ENCODE measurements at places on chromosomes 6 and 20. TPM values are rescaled to one million over a fixed set of nuclear protein-coding genes. Genes with fewer than 3 reads are reported as not detected.

Gene TMC2
- polyA plus RNA-seq, result not detected

DNA sequence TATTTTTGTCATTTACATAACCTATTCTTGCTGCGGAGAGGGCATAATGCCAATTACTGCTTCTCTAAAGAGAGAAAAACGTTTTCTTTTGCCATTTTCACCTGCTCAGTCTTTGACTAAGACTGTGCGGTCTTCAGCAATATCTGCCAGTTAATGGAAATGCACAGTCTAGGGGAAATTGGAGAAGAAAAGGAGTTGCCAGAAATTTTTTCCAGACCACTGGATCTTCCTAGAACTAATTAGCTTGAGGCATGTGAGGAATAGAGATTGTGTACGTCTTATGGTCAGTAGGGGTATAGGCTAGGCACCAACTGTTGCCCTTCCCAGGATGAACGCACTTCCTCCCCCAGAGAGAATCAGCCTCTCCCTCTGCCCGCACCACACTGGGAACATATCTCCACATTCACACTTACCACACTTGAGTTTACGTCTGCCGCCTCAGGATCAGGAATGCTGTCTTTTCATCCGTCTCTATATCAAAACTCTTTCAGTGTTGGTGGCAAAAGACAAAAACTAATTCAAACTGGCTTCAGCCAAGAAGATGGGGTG lies 67.9 kb upstream of the E2F3 start:
- no peak overlapping the region for H3K27ac ChIP-seq
- no peaks in the 10 kb centered on the region for H3K4me1 ChIP-seq
- H3K4me3 ChIP-seq, result no peak overlapping the region
- DNase-seq, result no peak
- H3K27me3 ChIP-seq, result peaks cover 2% of the 10 kb centered on the region

DNA sequence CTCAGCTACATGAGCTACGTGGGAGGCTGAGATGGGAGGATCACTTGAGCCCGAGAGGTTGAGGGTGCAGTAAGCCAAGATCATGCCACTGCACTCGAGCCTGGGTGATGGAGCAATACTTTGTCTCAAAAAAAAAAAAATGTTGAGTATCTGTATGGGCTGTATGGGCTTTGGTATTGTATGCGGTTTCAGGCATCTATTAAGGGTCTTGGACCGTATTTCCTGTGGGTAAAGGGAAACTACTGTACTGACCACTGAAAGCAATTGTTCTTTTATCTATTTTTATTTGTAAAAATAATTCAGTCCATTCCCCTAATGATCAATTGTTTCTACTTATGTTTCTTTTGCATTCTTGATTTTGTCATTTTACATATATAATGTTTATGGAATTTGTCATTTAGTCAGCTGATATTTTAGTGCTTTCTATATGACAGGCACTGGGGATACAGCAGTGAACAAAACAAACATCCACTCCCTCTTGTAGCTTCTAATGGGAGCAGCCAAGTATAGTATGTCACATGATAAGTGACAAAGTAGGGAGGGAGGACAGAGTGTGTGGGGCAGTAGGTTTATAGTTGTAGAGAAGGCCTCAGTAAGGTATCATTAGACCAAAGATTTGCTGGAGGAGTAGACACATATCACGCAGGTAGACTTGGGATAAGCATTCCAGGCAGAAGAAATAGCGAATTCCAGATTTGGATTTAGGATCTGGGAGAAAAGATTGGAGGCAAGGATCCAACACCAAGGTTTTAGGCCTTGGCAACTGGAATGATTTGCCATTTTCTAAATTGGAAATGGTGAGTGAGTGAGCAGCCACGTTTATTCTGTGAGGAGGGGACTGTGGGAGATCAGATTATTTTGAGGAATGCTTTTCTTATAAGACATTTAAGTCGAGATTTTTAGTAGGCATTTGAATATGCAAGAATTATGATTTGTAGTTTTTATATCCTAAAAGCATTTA lies 6.0 kb downstream of the PCMT1 start:
- peaks cover 3% of the 10 kb centered on the region for H3K4me1 ChIP-seq
- DNase-seq, result no peak
- no peak overlapping the region for H3K27ac ChIP-seq
- no peaks in the 10 kb centered on the region for H3K27me3 ChIP-seq

DNA sequence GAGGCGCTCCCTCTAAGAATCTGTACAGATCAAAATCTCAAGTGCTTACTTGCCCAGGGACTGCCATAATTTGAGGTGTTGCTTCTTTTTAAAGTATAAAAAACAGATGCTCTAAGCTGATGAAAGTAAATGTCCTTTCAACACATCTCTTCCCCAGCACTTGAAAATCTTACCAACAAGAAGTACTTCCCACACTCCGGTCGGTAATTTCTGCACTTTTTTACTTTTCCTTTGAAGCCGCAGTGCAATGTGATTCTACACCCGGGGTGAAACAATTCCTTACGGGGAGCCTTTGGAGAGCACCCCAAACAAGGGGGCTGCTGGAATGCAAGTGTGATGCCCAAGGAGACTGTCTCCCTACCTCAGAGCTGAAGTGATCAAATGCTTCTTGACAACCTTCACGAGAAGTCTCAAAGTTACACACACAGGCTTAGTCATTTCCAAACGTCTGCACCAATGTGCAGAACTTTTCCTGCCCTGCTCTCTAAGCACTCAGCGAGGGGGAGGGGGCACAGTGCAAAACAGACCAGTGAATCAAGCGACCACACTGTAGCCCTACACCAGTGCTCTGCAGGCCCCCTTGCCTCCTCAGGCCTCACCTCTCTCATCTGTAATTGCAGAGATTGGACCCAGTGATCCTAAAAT lies 56.7 kb downstream of the ATXN1 start:
- peak; percentile 66 for DNase-seq
- peaks cover 13% of the 10 kb centered on the region for H3K4me1 ChIP-seq
- H3K36me3 ChIP-seq, result no peaks in the 10 kb centered on the region
- no peak overlapping the region for H3K27ac ChIP-seq

All from endothelial cell of umbilical vein (primary cell).